Right cardiac atrium (tissue), 5 donors: ENCODE measurements at places on chromosomes 7 and 10.

GRCh38 chr10:119306514-119306951 is 99.2 kb downstream of the GRK5 start:
- peak; percentile 50 for DNase-seq

GRCh38 chr10:59700709-59701108 is 8.9 kb downstream of the SLC16A9 start:
- DNase-seq, result no peak

- no peak for DNase-seq
These were observed 117.8 kb downstream of the COL28A1 start for GRCh38 chr7:7417851-7418250.

DNA sequence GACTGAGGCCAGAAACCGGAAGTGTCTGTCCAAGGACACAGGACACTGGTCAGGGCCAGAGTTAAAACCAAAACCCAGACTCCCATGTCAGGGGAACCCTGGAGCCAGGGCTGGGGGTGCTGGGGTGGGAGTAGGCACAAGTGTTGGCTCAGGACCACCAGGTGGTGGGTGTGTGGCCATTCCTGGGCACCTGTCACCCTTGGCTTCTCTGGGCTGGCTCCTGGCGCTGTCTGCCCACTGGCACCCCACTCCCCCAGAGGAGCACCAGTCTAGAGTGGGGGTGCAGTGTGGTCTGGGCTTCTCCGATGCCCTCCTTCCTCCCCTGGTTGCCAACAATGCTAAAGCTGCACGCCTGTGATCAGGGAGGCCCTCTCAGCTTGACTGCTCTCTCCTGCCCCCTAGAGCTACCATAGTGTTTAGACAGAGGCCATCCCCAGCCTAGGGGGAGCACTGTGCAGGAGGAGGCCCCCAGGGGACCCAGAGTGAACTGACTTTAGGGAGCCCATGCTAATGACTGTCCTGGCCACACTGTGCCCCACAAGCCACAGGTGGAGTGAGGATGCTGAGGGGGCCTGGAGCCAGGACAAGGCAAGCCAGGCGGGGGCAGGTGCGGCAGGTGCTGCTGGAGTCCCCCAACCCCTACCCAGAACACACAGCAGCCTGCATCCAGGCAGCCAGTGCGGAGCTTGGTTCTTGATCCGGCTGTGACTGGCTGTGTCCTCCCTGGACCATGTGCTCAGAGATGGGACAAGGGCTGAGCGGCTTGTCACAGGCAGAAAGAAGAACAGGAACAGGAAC is 11.0 kb downstream of the RASGEF1A start:
- no peak for DNase-seq

DNA sequence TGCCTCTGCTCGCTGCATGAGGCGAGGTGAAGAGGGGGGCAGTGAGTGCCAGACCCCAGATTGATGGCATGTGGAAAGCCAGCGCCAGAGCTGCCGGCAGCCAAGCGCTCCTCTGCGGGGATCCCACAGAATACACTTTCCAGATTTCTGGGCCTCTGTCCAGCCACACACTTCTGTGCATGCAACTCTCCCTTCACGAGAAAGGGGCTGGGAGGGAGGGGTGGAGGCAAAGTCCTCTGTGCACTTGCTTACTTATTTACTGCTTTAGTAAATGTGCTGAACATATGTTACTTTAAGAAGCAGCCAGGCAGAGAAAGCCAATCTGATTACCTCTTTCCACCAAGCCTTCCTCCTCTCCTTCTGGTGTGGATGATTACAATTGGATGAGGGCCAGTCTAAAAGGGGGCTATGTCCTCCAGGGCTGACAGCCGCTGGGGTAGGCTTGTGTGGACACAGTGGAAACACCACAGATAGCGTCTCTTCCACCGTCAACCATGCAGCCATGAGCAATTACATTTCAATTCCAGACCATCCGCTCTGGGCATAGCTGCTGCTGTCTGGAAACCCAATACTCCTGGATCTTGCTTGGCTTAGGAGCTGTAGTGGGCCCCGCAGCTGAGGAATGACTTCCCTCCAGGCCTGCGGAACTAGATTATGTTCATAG is 322.8 kb upstream of the ANKRD30A start:
- DNase-seq, result peak; percentile 56
